ENCODE measurements at places on chromosomes 1 and 21.

DNA sequence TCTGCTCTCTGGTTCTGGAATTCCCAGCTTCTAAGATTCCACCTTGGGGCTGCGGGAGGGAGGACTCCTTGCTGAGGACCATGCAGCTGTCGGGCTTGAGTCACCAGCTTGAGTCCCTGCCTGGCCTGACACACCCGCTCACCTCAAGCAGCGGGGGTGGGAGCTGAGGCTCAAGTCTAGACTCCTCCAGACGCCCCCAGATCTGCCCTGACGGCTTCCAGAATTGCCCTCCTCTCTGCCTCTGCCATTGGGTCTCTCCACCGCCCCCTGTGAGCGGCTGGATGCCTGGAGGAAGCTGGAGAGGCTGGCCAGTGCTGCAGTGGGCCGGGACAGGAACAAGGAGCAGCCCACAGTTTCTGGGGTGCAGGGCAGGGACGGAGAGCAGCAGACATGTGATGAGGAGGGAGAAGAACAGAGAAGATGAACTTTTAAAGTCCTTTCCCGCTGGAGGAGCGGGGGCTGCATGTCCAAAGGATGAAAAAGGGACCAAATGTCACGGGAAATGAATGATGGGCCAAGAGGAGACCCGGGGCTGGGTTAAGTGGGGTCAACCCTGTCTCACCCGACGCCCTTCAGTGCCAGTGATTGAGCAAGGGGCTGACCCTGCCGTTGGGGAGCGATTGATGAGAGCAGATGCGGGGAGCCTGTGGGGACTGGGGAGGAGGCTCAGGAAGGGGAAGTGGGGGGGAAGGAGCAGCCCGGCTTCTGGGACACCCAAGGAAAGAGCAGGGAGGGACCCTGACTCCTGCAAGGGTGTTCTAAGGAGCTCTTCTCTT, 13.5 kb downstream of the CRABP2 start:
- no peak for DNase-seq

GRCh38 chr1:46755121-46755520, 36.2 kb upstream of the EFCAB14 start:
- DNase-seq, result no peak

- DNase-seq, result no peak
Observed at GRCh38 chr1:186658999-186659398, 21.2 kb downstream of the PTGS2 start.

- DNase-seq, result no peak
Observed at GRCh38 chr1:79380078-79380477, 373.5 kb upstream of the ADGRL4 start.

DNA sequence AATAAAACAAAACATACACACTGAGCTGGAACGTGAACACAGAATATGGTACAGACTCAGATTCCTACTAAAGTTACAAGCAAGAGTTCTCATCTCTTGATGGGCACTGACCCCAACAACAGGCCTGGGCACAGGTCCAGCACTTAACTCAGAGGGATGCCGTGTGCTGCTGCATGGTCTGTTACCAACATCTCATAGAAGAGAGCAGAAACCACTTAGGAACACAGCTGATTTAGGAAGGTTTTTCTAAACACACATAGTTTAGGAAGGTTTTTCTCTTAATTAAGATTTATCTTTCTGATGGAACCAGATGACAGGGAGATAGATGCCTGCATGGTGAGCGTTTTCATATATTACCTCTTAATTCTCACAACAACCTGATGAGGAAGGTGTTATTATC, 1.5 kb downstream of the GCLM start:
- DNase-seq, result no peak

DNA sequence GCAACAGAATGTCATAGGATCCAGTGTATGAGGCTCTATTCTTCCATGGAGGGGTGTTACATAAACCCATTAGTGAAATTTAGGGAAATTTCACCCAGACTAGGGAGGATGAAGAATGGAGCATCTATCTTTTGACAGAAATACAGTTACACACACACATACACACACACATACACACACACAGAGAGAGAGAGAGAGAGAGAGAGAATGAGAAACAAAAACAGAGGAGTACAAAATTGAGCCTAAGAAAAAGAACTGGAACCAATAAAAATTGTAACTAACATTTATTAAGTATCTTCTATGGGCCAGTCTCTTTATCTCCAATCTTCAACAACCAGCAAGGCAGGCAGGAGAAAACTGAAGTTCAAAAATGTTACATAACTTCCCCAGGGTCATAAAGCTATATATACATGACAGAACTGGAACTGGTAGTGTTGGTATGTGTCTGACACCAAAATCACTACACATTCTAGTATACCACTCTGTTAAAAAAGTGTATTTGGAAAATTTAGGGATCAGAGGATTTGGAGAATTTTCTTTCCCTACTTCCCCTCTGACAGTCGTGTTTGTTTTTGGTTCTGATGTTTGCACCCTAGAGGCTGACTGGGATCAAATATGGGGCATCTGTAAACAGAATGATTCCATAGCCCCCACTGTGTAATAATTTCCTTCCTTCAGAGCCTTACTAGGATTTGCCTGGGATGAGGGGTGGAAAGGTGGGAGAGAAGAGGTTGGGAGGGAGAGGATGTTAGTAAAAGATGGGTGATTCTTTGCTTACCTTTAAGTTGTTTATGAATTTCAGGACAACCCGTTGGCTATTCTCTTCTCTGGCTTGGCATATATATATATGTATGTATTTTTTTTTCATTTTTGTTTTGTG, 1.0 kb upstream of the ZFYVE9 start:
- DNase-seq, result no peak

GRCh38 chr21:38999161-38999560, 184.1 kb downstream of the PSMG1 start:
- no peak for DNase-seq

GRCh38 chr1:77888781-77889642, 588 bp downstream of the NEXN start:
- peak; percentile 3 for DNase-seq

DNA sequence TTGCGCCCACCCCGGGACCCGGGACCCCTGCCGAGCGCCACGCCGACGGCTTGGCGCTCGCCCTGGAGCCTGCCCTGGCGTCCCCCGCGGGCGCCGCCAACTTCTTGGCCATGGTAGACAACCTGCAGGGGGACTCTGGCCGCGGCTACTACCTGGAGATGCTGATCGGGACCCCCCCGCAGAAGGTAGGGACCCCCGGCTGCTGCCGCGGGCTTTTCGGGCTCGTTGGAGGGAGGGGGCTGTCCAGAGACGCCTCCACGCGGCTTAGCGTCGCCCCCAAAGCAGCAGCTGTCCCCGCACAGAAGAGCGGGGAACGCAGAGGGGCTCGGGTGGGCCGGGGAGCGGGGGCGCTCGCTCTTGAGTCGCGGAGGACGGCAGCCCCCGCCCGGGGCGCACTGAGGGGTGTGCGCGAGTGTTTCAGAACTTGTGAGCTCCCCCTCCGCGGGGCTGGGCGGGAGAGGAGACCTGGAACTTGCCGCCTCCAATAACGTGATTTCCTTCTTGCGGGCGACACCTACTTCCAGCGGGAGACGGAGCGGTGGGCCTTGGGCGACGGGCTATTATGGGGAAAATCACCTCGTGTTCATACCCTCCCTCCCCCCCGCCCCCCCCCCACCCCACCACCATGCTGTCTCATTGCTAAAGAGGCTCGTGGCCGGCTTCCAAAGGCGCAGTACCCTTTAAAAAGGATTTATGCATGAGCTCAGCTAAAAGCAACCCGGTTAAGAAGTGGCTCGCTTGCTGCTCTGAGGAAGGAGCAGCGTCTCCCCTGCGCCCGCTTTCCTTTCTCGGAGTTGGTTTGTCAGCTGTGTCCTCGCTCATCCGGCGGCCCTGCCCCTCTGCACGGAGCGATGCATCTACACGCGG, 664 bp downstream of the BACE2 start:
- no peak for DNase-seq

GRCh38 chr1:15703562-15703961, 19.4 kb downstream of the PLEKHM2 start:
- no peak for DNase-seq

DNA sequence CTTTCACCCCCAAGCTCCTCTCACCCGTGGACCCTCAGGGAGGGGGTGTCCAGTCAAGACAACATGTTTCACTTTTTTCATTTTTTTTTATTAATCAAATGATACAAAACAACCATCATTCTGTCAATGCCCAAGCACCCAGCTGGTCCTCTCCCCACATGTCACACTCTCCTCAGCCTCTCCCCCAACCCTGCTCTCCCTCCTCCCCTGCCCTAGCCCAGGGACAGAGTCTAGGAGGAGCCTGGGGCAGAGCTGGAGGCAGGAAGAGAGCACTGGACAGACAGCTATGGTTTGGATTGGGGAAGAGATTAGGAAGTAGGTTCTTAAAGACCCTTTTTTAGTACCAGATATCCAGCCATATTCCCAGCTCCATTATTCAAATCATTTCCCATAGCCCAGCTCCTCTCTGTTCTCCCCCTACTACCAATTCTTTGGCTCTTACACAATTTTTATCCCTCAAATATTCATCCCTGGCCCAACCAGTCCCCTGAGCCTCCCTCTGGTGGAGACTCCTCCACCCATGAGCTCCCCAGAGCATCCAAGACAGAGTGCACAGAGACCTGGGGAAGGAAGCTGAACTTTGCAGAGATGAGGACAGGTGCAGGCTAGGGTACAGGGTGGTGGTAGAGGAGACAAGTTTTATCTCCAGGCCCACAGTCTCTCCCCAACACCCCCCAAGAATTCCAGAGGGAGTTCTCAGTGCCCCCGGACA, 1.4 kb upstream of the S100A16 start:
- no peak for DNase-seq

DNA sequence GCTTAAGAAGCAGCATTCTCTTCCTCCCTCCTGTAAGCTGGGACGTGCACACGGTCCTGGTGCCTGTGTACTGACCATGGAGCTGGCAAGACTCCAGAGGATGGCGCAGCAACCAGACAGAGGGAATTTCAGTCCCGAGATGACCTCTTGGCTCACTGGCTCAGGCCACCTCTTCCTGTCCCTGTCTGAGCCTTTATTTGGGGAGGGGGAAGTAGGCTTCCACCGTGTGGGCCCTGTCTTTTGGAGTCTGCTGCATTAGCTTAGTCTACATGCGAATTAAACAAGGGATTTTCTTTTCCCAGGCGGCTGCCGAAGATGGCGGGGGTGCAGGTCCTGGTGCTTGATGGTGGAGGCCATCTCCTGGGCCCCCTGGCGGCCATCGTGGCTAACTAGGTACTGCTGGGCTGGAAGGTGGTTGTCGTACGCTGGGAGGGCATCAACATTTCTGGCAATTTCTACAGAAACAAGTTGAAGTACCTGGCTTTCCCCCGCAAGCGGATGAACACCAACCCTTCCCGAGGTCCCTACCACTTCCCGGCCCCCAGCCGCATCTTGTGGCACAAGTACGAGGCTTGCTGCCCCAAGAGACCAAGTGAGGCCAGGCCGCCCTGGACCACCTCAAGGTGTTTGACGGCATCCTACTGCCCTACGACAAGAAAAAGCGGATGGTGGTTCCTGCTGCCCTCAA, 10.2 kb downstream of the IL24 start:
- DNase-seq, result no peak

- no peak for DNase-seq
Observed at GRCh38 chr1:21065851-21066250, 110.8 kb downstream of the EIF4G3 start.

DNA sequence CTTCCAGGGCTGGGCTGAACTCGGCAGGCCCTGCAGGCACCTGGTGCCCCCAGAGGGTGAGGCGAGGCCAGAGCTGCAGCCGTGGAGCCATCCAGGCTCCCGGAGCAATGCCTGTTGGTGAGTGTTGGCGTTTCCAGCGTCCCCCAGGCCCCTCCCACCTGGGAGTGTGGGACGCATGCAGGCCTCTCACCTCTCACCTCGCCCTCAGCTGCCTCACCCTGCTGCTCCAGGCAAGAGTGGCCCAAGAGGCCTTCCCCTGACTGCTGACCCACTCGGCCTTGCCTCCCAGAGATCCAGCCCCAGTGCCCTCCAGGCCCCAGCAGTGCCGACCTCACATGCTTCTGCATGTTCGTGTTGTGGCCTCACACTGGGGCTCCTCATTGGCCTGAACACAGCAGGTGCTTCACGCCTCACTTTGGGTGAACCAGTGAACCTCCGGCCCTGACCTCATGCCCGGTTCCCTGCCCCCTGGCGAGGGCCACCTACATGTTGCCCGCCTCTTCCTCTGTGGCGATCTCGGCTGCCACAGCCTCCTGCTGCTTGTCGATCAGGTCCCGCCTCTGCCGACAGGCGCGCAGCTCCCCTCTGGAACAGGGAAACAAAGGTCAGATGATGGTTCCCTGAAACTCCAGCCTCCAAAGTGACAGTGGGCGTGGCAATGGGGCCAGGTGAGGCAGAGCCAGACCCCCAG, 17.0 kb downstream of the CFAP74 start:
- no peak for DNase-seq

- DNase-seq, result no peak
Observed at GRCh38 chr1:37914719-37915475, 32.0 kb downstream of the INPP5B start.

- no peak for DNase-seq
Observed at GRCh38 chr1:240171907-240172306, 80.2 kb downstream of the FMN2 start.

DNA sequence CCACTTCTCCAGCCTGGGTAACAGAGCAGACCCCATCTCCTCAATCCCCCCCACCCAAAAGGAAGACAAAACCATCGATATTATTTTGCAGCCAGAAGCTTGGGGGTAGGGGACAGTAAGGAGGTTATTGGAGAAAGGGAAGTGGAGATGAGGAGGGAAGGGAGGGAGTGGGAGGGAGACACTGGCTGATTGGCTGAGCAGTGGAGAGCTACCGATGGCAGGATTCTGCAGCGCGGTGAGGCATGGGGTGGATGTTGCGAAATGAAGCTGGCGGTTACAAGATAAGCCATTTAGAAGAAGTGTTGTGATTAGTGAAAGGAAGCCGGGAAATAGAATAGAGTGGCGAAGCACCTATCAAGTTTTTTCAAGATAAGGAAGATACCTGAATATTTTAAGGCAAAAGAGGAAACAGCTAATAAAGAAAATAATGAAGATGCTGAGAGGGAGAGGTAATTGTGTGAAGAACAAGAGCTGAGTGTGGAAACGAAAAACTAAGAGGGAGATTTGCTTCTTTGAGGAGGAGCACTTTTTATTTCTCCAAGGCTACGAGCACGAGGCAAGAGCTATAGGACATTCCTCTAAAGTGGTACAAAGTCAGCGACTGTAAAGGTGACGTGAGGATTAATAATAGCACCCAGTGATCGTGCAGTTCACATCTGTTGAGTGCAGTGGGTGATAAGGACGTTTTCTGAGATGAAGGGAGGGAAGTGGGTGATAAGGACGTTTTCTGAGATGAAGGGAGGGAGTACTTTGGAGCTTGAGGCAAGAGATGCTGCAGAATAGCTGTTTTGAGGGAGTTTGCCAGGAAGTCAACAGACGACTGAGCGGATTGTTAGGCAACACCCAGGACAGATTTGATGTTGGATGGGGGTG, 103.2 kb upstream of the KIF26B start:
- DNase-seq, result peak; percentile 20
